ENCODE measurements at places on chromosomes 4 and X.

- DNase-seq = no peak
These were observed 190.6 kb downstream of the PTTG2 start for GRCh38 chr4:38150766-38151165.

DNA sequence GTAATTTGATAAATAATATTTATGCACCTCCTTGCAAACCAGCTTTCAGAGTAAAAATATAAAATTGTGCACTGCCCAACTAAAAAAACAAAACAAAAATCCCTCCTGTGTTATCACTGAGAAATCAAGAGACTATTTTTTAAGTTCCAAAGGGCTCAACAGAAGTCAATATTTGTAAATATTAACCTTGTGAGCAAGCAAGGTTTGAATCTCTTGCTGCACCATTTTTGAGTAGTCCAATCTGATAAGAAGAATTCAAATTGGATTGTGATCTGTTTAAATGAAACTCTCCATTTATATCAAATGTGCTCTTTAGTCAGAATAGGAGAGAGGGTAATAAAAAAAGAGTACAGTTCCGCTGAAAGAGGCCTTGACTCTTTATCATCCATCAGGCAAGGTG, 520.2 kb downstream of the RAB28 start:
- DNase-seq = no peak

GRCh38 chr4:155692361-155692760, 25.7 kb downstream of the GUCY1A1 start:
- no peak for DNase-seq

- DNase-seq = no peak
These were observed 166.7 kb upstream of the RPS6KA3 start for GRCh38 chrX:20433388-20433775.

DNA sequence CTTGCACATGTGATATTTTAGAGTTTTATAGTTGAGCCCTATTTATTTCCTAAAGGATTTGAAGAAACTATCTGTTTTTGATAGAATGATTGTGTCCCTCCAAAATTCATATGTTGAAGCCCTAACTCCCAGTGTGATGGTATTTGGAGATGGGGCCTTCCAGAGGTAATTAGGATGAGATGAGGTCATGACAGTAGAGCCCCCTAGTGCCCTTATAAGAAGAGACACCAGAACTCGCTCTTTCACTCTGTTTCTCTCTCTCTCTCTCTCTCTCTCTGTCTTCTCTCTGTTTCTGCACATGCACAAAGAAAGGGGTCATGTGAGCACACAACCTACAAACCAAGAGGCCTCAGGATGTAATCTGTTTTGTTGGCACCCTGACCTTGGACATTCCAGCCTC, 921.9 kb upstream of the DIAPH2 start:
- no peak for DNase-seq

All from GM12892 (cell line).